Cardiac muscle cell (in vitro differentiated cells and primary cell): ENCODE measurements at places on chromosomes 12 and 14. TPM values are rescaled to one million over a fixed set of nuclear protein-coding genes. Genes with fewer than 3 reads are reported as not detected.

The DDX11 gene
- 27.7 and 46.0 TPM in 2 replicates for total RNA-seq

The FGF23 gene
- 0.86 and 2.4 TPM in 2 replicates for total RNA-seq

The SYNDIG1L gene
- total RNA-seq = 0.11 and 0.39 TPM in 2 replicates

The GLIPR1L1 gene
- not detected in 2 replicates for total RNA-seq

The CPNE6 gene
- 0.12 TPM in 1 of 2 replicates, not detected in the other for total RNA-seq

The ST8SIA1 gene
- 5.4 and 10.1 TPM in 2 replicates for total RNA-seq

The GARIN6 gene
- not detected in 2 replicates for total RNA-seq

DNA sequence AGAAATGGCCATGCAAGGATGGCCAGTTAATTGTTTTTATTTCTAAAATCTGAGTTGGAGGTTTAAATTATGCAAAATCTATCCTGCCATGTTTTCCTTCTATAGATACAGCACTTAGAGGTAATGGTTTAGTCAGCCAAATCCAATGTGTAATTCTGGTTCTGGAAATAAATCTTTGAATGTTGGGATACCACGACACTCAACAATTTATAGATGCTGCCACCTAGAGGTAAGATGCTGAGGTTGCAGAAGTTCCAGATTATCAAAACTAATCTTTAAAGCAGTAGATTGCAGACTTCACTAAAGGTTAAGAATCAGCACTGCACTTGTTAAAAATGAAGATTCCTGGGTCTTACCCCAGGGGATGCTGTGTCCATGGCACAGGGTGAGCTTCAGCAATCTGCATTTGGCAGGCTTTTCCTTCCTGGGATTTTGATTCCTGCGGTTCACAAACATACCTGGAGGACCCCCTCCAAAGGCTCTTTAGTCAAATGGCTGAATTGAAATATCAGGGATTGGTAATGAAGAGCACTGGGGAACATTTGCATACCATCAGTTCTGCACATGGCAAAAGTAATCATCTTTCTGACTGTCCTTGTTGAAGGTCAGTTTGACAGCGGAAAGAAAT is 53.4 kb upstream of the ANO4 start:
- H3K4me1 ChIP-seq = no peaks in the 10 kb centered on the region
- no peaks in the 10 kb centered on the region for H3K27me3 ChIP-seq
- no peak overlapping the region for H3K27ac ChIP-seq
- no peak overlapping the region for H3K4me3 ChIP-seq
- peak; percentile 32 for DNase-seq

DNA sequence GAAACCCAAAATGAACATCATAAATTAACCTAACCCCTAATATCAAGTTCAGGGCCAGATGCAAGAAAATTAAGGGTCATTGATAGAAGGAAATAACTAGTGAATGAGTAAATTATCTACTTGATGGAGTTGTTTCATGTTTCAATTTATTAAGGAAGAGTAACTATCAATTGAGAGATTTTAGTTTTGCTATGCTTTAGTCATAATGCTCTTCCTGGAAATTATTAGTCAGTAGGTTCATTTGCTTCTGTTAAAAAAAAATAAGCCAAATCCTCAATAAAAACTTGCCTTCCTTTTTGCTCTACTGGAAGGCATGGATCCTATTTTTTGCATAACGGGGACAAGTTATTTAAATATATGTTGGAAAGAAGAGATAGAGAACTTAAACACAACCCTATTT is 59.0 kb upstream of the HIF1A start:
- H3K4me3 ChIP-seq = no peak overlapping the region
- H3K27ac ChIP-seq = no peak overlapping the region
- no peak for DNase-seq
- H3K36me3 ChIP-seq = no peaks in the 10 kb centered on the region
- peaks cover 14% of the 10 kb centered on the region for H3K4me1 ChIP-seq

DNA sequence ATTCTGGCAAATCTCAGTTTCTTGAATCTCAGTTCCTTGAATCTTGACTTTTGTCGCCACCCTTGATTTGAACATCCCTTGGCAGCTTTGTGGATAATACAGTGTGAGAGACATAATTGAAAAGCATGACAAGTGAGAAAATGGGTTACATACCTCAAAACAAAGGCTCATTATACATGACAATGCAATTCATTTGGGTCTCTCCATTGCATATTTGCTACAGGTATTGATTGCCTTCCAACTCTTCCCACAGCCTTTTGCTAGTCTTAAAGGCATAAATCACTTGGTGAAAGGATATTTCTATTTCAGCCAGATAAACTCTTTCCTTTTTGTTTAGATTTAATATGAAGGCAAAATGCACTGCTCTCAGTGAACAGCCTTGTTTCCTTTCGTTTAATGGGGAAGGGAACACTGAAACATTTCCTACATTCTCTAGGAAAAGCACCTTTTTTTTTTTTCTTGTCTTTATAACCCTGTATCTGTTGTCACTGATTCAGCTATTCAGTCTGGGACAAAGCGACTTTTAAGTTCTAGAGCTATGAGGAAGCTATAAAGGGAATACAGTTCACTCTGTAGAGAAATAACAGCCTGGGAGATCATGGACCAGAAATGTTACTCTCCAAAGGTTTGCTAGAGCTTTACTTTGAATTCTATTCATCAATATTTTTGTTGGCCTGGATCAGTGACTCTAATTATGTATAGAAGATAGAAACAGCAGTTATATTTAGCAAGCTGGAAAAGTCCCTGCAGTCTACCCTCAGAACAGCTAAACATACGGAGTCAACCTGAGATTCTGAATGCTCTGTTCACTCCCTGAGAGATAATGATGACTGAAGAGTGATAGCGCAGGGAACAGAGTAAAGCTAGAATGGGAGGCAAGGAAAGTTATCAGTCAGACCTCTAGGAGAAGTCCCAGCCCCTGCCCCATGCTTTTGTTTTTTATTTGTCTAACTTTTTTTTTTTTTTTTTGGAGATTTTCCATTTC is 311.4 kb downstream of the RGS6 start:
- DNase-seq = no peak
- H3K4me3 ChIP-seq = no peak overlapping the region
- no peaks in the 10 kb centered on the region for H3K4me1 ChIP-seq
- no peaks in the 10 kb centered on the region for H3K36me3 ChIP-seq
- H3K27me3 ChIP-seq = no peaks in the 10 kb centered on the region

DNA sequence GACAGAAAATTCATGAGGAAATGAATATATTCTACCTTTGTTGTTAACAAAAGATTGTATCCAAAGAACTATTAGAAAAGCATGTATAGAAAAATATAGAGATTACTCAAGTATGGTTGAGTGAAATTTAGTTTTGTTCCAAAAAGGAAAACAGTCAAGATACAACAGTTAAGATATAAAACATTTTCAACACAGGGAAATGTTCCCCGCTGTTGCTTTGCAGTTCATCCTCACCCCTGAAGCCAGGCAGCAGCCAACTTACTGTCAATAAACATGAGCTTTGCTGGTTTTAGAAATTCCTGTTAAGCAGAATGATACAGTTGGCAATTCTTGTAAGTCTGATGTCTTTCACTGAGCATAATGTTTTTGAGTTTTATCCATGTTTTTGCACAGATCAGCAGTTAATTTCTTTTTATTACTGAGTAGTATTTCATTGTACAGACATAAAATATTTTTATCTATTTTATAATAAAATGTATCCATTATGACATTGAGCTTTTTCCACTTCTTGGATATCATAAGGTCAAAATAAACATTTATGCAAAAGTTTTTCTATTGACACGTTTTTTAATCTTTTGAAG is 1.2 kb upstream of the CLEC2B start:
- H3K4me3 ChIP-seq = no peak overlapping the region
- no peaks in the 10 kb centered on the region for H3K36me3 ChIP-seq
- DNase-seq = peak; percentile 31

DNA sequence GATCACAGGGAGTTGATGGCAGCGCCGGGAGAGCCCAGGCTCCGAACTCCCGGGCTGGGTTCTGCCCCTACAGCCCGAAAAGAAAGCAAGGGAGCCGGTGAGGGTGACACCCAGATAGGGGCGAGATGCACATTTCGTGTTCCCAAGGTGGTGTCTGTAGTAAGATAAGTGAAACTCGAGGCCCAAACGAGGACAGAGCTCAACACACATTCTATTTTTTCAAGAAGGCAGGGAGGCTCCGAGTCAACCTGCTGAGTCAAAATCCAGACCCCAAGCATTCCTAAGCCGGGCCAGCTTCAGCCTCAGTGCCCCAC is 24.2 kb upstream of the YY1 start:
- H3K27me3 ChIP-seq = no peaks in the 10 kb centered on the region
- no peak for DNase-seq
- H3K27ac ChIP-seq = peak overlapping the region; percentile 5
- H3K36me3 ChIP-seq = no peaks in the 10 kb centered on the region
- H3K4me1 ChIP-seq = no peaks in the 10 kb centered on the region
- H3K4me3 ChIP-seq = no peak overlapping the region

DNA sequence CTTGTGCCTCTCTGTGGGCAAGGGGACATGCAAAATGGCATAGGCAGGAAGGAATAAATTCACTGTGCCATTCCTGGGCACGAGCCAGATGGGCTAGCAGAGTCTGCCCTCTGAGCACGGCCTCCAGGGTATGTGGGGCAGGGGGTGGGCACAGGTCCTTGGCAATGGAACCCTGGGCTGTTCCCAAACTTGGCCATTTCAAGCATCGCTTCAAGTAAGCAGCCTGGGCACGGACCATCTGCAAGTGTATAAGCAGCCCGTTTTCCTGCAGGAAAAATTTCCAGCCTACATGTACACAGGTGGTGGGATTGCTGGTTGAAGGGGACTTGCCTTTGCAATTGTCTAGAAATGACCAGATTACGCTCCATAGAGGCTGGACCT is 40.3 kb downstream of the CCDC85C start:
- H3K27me3 ChIP-seq = no peaks in the 10 kb centered on the region
- H3K4me1 ChIP-seq = peaks cover 60% of the 10 kb centered on the region
- H3K4me3 ChIP-seq = no peak overlapping the region
- no peak for DNase-seq

DNA sequence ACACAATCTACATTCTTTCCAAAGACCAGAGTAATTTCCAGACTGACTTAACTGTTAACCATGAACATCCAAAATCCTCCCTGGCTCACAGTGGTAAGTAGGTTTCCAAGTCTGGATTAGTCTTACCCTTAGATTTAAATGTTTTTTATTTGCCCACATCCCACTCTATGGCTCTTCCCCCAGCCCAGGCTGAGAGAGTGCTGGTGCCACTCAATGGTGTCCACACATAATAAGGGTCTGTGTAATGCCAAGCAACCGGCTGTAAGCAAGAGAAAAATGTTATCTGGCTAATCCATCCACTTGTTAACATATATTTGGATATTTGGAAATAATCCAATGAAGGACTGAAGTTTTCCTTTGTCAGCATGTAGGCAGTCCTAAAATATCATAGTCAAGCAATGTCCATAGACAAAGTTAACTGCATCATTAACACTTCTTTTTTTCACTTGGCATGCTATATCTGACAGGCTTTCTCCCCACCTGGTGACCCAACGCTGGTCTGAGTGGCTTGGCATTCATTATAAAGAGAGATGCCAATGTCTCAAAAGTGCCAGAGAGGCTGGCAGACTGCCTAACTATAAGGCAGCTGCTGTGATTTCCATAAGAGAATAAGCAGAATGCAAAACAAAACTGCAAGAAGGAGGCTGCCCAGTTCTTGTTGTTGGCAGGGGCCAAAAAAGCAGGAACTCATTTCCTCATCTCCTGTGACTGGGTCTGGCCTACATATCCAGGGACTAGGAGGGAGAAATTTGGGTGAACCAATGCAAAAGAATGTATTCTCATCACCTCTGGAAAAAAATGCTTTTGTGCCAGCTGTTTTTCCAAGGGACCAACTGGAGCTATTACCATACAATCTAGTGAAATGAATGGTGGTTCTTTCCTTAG is 13.9 kb upstream of the HOXC13 start:
- H3K36me3 ChIP-seq = no peaks in the 10 kb centered on the region
- H3K4me1 ChIP-seq = no peaks in the 10 kb centered on the region
- no peak overlapping the region for H3K4me3 ChIP-seq
- DNase-seq = no peak
- H3K27me3 ChIP-seq = peaks cover 100% of the 10 kb centered on the region

DNA sequence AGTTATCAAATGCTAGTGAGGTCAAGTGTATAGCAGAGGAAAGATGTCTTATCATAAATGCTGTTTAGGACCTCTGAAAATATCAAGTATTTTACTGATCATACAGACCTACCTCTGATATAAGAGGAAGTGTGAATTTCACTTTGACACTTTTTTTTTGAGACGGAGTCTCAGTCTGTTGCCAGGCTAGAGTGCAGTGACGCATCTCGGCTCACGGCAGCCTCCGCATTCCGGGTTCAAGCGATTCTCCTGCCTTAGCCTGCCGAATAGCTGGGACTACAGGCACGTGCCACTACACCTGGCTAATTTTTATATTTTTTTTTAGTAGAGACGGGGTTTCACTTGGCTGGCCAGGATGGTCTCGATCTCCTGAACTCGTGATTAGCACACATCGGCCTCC is 55.1 kb upstream of the PIK3C2G start:
- no peak overlapping the region for H3K4me3 ChIP-seq
- H3K36me3 ChIP-seq = no peaks in the 10 kb centered on the region
- H3K27me3 ChIP-seq = no peaks in the 10 kb centered on the region
- DNase-seq = no peak

- peaks cover 32% of the 10 kb centered on the region for H3K36me3 ChIP-seq
- no peak for DNase-seq
- peaks cover 14% of the 10 kb centered on the region for H3K4me1 ChIP-seq
- no peaks in the 10 kb centered on the region for H3K27me3 ChIP-seq
- H3K4me3 ChIP-seq = no peak overlapping the region
Observed at GRCh38 chr12:57268264-57268663, 17.3 kb upstream of the STAC3 start.

- no peaks in the 10 kb centered on the region for H3K36me3 ChIP-seq
- H3K4me1 ChIP-seq = no peaks in the 10 kb centered on the region
- H3K4me3 ChIP-seq = no peak overlapping the region
Observed at GRCh38 chr12:108914121-108914531, 34.2 kb downstream of the DAO start.

DNA sequence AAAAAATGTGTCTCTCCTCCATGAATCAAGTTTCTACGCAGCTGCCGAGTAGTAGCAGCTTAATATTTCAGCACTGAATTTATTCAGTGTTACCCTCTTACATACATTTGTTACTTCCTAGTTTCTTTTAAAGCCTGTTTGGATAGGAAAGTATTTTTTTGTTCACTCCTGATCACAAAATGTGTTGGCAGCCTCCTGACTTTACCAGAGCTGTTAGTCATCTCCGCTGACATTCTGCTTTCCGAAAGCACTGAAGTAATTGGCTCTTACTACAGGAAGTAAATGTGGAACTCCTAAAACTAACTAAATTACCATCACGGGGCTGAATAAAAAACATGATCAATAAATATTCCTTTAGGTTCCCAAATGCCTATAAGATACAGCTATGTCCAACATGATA is 225.5 kb downstream of the EPS8 start:
- H3K27ac ChIP-seq = no peak overlapping the region
- H3K4me3 ChIP-seq = no peak overlapping the region
- no peaks in the 10 kb centered on the region for H3K4me1 ChIP-seq

- H3K4me1 ChIP-seq = no peaks in the 10 kb centered on the region
- no peak for DNase-seq
- H3K36me3 ChIP-seq = no peaks in the 10 kb centered on the region
- no peak overlapping the region for H3K4me3 ChIP-seq
- H3K27ac ChIP-seq = no peak overlapping the region
Observed at GRCh38 chr14:85295318-85295717, 234.6 kb upstream of the FLRT2 start.
